ENCODE measurements at places on chromosomes 4 and X.

DNA sequence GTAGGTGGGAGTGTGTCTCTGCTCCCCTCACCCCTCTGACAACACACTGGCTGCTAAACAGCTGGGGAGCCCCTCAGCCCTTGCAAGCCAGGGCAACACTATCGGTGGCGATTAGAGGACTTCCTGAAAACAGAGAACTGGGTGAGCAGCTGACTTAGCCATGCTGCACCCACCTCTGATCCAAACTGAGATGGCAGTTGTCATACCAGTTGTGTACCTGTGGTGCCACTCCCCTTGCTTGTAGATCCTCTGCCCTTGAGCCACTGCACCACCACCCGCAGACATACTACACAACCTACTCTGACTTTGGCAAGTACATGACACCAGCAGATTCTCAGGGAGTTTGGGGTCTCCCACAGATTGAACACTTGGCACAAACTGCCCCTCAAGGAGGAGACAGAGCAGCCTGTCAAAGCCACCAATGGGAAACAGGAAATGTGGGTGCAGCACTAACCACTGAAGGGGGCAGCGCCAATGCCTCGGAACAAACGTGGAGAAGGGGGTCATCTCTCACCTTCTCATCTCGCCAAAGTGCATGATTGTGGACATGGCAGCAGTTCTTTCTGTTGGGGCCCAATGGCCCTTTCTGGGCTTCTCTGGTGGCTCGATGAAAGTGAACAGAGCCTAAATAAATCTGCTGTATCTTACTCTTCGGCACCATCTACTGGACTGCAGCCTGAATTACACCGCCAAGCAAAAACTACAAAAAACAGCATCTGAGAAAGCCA lies 119.8 kb downstream of the NEK1 start:
- no peak for DNase-seq

DNA sequence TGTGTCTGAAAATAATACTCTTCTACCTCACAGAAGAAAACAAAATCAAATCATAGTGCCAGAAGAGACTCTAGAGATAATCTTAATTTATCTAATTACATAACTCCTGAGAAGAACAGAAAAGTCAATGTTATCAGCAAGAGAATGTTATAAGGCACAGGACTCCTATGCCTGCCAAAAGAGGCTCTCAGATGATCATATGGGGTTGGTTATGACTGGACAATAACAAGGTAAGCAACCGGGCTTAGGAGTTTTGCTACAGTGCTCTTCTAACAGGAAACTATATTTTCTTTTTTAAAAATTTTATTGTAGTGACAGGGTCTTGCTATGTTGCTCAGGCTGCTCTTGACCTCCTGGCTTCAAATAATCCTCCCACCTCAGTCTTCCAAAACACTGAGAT lies 3.5 kb upstream of the C4orf17 start:
- no peak for DNase-seq

GRCh38 chr4:26151615-26152014 lies 169.2 kb upstream of the RBPJ start:
- no peak for DNase-seq

- DNase-seq = no peak
Observed at GRCh38 chr4:109155682-109156283, 146.7 kb downstream of the COL25A1 start.

DNA sequence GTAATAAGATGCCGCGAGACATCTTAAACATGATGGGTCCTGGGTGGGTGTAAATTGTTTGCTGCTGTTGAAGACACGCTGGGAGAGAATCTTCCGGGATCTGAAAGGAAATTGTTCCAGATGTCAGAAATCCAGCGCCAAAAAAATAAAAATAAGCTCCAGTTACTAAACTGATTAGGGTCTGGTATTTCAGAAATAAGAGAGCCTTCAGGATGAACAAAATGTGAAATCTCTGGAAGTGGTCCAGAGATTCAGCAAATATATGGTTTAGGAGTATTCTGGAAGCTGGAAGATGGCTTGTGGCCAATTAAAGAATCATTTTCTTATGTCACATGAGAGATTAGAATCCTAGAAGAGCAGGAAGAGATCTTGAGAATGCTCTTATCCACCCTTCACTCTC lies 75.8 kb upstream of the NHS start:
- DNase-seq = no peak

GRCh38 chrX:17497193-17497592 lies 122.2 kb downstream of the NHS start:
- no peak for DNase-seq

DNA sequence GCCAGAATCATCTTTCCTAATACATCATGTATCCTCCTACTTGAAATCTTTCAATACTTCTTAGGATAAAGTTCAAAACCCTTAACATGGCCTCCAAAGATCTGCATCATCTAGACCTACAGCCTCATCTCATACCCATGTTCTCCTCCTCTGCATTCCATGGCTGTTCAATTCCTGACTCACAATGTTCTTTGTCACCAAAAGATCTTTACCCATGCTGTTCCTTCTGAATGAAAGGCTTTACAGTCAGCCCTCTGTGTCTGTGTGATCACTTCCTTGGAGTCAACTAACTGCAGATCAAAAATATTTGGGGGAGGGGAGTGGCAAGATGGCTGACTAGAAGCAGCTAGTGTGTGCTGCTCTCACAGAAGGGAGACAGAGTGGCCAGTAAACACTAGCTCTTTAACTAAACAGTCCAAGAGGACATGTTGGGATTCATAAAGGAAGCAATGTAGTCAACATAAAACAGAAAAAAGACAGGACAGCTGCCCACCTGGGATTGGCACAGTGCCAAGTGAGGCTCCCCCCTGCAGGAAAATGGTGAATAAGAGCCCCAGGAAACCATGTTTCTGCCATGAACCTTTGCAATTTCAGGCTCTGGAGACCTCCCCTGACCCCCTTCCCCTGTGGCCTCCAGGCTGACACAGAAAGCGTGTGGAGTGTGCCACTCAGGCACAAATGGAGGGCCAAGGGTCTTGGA lies 31.9 kb downstream of the CBR4 start:
- no peak for DNase-seq

- DNase-seq = no peak
Observed at GRCh38 chrX:11765449-11765848, 7.4 kb downstream of the MSL3 start.

GRCh38 chrX:3627594-3627993 lies 85.9 kb downstream of the PRKX start:
- DNase-seq = no peak

DNA sequence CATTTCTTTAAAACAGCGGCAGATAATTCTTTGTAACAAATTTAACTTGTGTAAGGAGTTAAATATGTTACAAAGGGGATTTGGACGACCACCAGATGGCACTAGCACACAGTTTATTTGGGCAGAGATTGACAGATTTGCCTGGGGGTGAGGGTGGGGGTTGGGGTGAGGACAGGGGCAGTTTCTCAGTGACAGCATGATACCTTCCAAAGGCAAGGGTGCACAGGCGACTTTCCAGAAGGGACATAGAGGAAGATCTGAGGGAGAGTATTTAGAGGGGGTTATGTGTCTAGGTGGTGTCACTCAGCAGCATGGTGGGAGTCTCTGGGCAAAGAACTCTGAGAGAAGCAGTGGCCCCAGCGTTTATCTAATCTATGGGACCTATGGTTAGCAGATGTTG lies 9.6 kb upstream of the TMA16 start:
- no peak for DNase-seq

DNA sequence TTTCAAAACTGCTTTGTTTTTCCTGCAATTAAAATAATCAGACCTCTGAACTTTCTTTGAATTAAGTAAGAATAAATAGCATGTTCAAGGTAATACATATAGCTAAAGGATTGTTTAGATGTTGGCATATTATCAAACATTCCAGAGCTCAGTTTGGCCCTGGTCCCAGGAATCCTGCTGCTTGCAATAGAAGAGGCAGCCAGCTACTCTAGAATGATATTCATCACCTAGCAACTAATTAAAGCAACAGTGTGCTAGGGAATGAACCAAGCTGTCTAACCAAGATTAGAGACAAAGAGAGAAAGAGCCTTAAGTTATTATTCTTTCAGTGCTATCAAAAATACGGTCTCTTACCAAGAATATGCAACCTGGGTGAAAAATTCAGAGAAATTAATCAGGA lies 460.9 kb downstream of the GABRG1 start:
- DNase-seq = no peak

GRCh38 chr4:177263818-177264217 lies 45.9 kb upstream of the NEIL3 start:
- no peak for DNase-seq

GRCh38 chr4:152301381-152301780 lies 234.5 kb downstream of the FBXW7 start:
- no peak for DNase-seq

DNA sequence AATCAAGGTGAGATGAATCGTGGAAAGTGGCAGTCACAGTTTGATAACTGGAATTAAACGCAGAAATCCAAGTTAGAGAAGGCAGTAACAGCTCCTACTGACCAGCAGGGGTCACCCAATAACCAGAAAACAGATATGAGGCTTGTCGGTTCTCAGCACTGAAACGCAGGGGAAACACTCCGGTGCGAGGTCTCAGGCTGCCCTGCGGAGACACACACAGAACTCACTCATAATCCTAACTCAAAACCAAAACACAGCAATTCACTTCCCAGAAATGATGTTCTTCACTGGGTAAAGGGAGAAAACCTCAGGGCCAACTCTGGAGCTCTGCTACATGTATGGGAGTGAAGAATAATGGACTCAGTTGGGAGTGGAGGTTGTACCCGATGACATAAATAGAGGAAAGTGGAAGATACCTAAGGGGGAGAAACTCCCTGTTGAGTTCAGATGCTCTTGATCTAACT lies 384.4 kb downstream of the RAPGEF2 start:
- DNase-seq = no peak

- no peak for DNase-seq
Observed at GRCh38 chr4:110003401-110004187, 90.9 kb downstream of the EGF start.

GRCh38 chr4:6498511-6499237 lies 26.3 kb upstream of the PPP2R2C start:
- no peak for DNase-seq

DNA sequence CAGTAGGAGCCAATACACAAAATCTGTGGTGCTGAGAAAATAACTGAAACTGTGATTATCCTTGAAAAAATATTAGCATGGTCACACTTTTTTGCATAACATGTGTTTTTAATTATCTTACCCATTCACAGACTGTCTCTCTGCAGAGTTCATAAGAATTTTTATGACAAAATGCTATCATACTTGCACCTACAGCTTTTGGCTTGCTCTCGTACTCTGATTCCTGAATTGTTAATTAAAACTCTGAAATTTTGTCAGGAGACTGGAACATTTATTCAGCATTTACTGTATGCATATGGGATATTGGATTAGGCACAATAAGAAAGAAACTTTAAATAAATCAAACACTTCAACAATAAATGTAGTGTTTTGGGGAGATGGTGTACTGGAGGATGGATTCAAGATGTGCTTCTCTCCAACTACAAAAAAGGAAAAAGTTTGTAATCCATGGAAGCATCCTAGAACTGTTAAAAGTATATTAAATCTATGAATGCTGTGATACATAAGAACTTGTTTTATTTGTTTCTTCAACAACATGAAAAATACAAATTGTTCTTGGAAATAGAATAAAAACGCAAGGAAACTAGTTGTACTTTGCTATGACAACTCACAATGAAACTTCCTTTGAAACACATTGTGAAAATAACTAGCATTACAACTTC lies 260.5 kb downstream of the SPATA18 start:
- no peak for DNase-seq

- DNase-seq = no peak
Observed at GRCh38 chr4:149280806-149281205, 534.8 kb downstream of the IQCM start.

GRCh38 chrX:49704691-49705404 lies 9.1 kb upstream of the PAGE1 start:
- no peak for DNase-seq

GRCh38 chrX:16977771-16978170 lies 31.3 kb downstream of the REPS2 start:
- DNase-seq = no peak

DNA sequence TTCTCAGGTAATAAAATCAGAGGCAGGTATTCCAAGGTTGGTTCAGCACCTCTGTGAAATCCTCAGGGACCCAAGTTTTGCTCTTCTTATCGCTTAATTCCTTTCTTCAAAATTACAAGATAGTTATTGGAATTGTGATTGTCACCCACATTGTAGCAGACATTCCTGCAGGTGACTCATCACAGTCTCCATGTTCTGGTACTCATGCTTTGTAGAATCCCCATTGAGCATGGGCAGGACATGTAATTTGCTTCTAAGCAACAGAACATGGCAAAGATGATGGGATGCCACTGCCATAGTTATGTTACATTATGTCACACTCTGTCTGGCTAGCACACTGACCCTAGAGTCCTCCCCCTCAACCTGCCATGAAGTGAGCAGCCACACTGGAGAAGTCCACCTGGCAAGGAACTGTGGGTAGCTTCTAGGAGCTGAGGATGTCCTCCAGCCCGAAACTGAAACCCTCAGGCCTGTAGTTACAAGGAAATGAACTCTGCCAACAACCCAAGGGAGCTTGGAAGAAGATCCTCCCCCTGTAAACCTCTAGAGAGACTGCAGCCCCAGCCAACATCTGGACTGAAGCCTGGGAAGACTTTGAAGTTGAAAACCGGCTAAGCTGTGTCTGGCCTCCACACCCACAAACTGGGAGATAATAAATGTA lies 58.3 kb upstream of the GUCY1A1 start:
- DNase-seq = no peak

DNA sequence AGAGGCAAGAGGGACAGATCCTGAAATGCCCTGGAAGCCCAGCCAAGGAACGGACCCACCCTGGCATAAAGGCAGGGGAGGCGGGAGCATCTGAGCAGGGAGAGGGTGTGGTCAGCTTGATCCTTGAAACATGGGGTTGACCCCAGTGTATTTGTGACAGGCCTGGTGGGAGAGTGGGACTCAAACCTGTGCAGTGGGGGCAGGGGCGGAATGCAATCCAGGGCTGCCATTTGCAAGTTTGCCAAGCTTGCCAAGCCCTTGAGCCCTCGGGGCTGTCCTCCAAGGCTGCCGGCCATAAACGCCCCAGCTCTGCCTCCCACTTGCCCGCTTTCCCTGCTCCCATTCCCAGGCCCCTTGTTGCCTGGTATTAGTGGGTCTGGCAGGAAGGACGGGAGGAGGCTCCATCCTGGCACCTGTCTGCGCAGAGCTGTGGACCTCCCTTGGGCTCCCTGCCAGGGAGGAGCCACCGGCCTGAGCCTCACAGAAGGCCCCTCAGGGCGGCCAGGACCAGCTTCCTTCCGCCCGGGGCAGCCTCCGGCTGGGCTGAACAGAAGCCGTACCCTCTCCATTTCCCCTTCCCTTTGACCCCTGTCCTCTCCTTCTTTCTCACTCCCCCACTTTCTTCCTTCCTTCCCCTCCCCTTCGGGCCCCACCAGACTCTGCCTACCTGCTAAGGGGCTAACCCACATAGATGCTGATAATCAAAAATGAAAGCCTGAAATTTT lies 661 bp downstream of the S100P start:
- DNase-seq = no peak

DNA sequence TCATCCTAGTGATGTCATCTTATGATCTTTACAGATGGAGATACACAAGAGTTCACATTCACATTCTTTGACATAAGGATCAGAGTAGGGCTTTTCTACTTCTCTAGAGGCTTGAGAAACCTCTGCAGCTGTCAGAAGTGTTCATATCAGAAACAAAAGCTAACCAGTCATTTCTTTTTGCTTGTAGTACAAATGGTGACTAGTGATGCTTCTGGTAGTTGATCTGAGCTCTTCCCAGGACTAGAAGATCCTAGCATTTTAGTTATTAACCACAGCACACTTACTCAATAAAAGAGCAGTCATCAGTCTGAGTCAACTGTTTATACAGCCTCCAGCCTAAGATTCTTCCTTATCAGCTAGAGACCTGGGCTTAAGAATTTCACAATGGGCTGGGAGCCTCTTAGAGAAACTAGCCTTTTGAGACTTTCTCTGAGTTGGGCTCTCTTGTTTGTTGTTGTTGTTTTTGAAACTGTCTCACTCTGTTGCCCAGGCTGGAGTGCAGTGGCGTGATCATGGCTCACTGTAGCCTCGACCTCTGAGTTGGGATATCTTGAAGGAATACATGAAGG lies 84.1 kb downstream of the TMEM164 start:
- DNase-seq = no peak

Measured in GOT3 (cell line).